Lung (tissue), 17 donors: ENCODE measurements at places on chromosomes 16 and 17. TPM values are rescaled to one million over a fixed set of nuclear protein-coding genes. Genes with fewer than 3 reads are reported as not detected.

Gene ENPP7
- not detected for total RNA-seq

Gene FASN
- total RNA-seq, result 46.2 TPM

Gene SNX20
- total RNA-seq, result 3.1 TPM

DNA sequence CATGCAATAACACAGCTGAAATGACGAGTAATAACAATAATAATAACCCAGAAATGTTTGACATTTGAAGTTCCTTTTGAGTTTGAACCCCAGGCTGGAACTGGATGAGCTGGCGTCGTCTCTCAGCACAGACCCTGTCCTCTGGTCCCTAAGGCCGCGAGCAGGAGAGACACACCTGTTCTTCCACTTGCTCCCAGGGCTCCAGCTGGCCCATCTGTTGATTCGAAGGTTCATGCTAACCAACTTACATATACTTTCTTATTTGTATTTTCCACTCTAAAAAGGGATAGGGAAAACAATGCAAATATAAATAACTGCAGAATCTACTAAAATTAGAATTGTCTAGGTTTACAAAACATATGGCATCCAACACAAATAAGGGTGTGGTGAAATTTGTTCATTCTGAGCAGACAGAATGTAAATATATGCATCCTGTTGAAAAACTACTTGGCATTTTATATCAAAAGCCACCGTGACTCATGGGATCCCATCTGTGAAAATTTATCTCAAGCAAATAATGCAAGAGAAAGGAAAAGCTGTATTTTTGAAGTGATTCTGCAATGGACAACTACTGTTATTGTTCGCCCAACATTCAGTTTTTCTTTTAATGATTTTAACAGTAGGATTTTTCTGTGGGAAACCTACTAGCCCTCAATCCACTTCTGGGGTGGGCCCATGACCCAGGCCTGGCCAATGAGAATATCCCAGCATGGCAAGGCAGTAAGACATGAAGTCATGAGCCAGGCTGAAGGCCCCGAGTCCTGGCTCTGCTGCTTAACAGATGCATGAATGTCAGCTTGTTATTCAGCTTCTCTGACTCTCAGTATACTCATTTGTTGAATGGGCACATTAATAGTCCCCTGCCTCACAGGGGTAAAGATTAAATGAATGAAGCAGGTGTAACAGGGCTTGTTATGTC, 13.2 kb upstream of the RGS9 start:
- peaks cover 8% of the 10 kb centered on the region for H3K4me1 ChIP-seq
- no peak for DNase-seq
- no peak overlapping the region for H3K27ac ChIP-seq
- H3K36me3 ChIP-seq, result no peaks in the 10 kb centered on the region
- no peaks in the 10 kb centered on the region for H3K27me3 ChIP-seq

- H3K27ac ChIP-seq, result no peak overlapping the region
- DNase-seq, result peak; percentile 55
- H3K27me3 ChIP-seq, result no peaks in the 10 kb centered on the region
- H3K4me3 ChIP-seq, result no peak overlapping the region
- peaks cover 17% of the 10 kb centered on the region for H3K4me1 ChIP-seq
- no peaks in the 10 kb centered on the region for H3K36me3 ChIP-seq
Measured at GRCh38 chr17:72576289-72576759, 455.5 kb downstream of the SOX9 start.

Gene ACAP1
- 9.2 TPM for total RNA-seq

DNA sequence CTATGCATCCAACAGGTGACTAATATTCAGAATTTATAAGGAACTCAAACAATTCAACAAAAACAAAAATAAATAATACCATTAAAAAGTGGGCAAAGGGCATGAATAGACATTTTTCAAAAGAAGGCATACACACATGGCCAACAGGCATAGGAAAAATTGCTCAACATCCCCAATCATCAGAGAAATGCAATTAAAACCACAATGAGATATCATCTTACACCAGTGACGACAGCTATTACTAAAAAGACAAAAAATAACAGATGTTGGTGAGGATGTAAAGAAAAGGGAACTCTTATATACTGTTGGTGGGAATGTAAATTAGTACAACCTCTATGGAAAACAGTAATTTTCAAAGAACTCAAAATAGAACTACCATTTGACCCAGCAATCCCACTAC, 250.4 kb upstream of the N4BP1 start:
- no peaks in the 10 kb centered on the region for H3K36me3 ChIP-seq
- DNase-seq, result no peak
- H3K4me1 ChIP-seq, result no peaks in the 10 kb centered on the region
- peaks cover 3% of the 10 kb centered on the region for H3K27me3 ChIP-seq
- no peak overlapping the region for H3K4me3 ChIP-seq

Gene CLEC18B
- total RNA-seq, result not detected

- no peak overlapping the region for H3K27ac ChIP-seq
- no peak for DNase-seq
- H3K4me1 ChIP-seq, result peaks cover 5% of the 10 kb centered on the region
- no peak overlapping the region for H3K4me3 ChIP-seq
Measured at GRCh38 chr17:73090396-73091202, 1.9 kb downstream of the SLC39A11 start.

Gene FOXF1
- total RNA-seq, result 34.4 TPM

Gene GPR139
- not detected for total RNA-seq

DNA sequence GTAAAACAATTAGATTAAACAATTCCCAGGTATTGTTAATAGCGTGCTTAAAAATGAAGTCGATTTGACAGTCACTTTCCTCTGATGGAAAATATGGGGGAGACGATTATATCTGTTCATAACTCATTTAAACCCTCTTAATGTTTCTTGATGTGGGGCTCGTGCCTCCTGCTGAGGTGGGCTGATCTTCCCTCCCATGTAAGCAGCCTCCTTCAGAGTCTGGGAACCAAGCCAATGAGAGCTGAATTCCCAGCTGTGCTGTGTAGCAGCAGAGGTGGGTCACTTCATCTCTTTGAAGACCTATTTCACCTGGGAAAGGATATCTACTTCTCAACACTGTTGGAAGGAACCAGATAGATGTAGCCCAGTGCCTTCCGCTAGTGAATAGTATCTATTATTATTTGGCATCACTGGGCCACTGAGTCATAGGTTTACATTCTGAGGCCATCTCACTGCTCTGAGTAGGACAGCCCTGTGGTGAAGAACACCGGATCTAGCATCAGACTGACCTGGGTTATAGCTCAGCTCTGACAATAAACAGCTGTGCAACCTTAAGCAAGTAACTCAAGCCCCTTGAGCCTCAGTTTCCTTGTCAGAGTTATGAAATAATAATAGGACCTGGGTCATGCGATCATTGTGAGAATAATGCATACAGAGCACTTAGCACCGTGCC, 85.3 kb upstream of the C16orf82 start:
- H3K4me3 ChIP-seq, result no peak overlapping the region
- no peaks in the 10 kb centered on the region for H3K36me3 ChIP-seq
- DNase-seq, result no peak
- no peak overlapping the region for H3K27ac ChIP-seq

GRCh38 chr16:69566981-69567680, 1.4 kb downstream of the NFAT5 start:
- peaks cover 21% of the 10 kb centered on the region for H3K4me1 ChIP-seq
- peak overlapping the region; percentile 99 for H3K27ac ChIP-seq
- DNase-seq, result peak; percentile 85
- no peaks in the 10 kb centered on the region for H3K27me3 ChIP-seq
- H3K36me3 ChIP-seq, result peaks cover 8% of the 10 kb centered on the region

Gene TVP23A
- total RNA-seq, result 6.1 TPM

GRCh38 chr16:82699260-82699659, 72.5 kb downstream of the CDH13 start:
- peak overlapping the region; percentile 41 for H3K27ac ChIP-seq
- H3K4me1 ChIP-seq, result peaks cover 4% of the 10 kb centered on the region
- H3K36me3 ChIP-seq, result no peaks in the 10 kb centered on the region
- no peak for DNase-seq
- H3K4me3 ChIP-seq, result no peak overlapping the region

DNA sequence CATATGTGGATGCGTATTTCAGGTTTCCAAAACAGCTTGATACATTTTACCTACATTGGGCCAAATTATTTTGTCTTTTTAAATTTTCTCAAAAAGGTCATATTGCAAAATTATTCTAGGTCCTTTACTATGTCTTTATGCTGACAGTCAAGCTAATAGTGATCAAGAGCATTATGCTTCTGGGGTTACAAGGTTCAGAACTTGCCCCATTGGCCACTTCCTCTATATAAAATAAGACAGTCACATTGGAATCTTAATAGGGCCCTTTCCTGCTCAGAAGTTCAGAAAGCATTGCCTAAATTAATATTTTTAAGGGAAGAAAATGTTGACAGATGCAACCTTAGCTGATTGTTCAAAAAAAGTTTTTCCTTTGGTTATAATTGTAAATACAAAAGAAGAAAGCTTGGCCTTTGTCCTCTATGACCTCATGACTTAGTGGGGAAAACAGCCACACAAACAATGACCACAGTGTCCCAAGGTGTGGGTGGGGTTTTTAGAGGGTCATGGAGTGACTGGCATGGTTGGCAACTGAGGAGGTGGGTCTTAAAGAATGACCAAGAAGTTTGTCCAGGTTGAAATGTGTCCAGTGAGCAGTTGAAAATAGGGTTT, 11.8 kb upstream of the RAB11FIP4 start:
- H3K4me1 ChIP-seq, result no peaks in the 10 kb centered on the region
- no peak overlapping the region for H3K4me3 ChIP-seq
- no peak for DNase-seq
- H3K36me3 ChIP-seq, result peaks cover 3% of the 10 kb centered on the region

- H3K36me3 ChIP-seq, result no peaks in the 10 kb centered on the region
- no peak overlapping the region for H3K4me3 ChIP-seq
- H3K27ac ChIP-seq, result no peak overlapping the region
Measured at GRCh38 chr17:8873801-8874715, 6.6 kb upstream of the PIK3R6 start.

DNA sequence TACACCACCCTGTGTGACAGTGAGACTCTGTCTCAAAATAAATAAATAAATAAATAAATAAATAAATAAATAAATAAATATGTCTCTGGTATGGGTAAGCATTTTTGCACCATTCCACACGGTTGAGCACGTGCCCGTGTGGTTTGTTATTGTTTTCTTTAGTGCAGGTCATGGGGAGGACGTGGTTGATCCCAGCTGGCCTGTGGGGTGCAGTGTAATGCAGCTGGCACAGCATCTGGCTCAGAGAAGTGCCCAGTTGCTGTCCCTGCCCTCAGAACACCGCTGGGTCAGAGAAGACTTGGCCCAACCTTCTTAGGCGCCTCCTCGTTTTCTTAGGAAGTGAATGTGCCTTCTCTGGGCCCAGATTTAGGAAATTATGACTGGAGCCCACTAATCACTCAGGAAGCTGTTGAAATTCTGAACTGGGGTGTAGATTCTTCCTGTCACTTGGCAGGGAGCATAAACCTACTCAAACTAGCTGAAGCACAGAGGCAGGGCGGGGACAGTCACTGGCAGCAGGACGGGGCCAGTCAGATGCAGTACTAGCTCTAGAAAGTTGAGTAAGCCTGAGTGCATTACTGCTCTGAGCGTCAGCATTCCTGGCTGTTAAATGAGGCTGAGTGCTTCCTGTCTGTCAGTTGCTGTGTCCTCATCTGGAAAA, 85.9 kb downstream of the SNX29 start:
- H3K4me3 ChIP-seq, result no peak overlapping the region
- peak; percentile 47 for DNase-seq
- H3K4me1 ChIP-seq, result no peaks in the 10 kb centered on the region

Gene MAP2K6
- 8.4 TPM for total RNA-seq

Gene KRT12
- total RNA-seq, result not detected

GRCh38 chr16:10266809-10267208, 84.6 kb upstream of the GRIN2A start:
- peaks cover under 1% of the 10 kb centered on the region for H3K27me3 ChIP-seq
- H3K36me3 ChIP-seq, result no peaks in the 10 kb centered on the region
- H3K4me3 ChIP-seq, result no peak overlapping the region
- H3K27ac ChIP-seq, result no peak overlapping the region

GRCh38 chr17:69448431-69449102, 34.1 kb downstream of the MAP2K6 start:
- DNase-seq, result peak; percentile 60
- peaks cover 4% of the 10 kb centered on the region for H3K4me1 ChIP-seq
- H3K27me3 ChIP-seq, result no peaks in the 10 kb centered on the region
- H3K27ac ChIP-seq, result no peak overlapping the region
- no peak overlapping the region for H3K4me3 ChIP-seq
- no peaks in the 10 kb centered on the region for H3K36me3 ChIP-seq
